ENCODE measurements at places on chromosomes 2 and 18.

DNA sequence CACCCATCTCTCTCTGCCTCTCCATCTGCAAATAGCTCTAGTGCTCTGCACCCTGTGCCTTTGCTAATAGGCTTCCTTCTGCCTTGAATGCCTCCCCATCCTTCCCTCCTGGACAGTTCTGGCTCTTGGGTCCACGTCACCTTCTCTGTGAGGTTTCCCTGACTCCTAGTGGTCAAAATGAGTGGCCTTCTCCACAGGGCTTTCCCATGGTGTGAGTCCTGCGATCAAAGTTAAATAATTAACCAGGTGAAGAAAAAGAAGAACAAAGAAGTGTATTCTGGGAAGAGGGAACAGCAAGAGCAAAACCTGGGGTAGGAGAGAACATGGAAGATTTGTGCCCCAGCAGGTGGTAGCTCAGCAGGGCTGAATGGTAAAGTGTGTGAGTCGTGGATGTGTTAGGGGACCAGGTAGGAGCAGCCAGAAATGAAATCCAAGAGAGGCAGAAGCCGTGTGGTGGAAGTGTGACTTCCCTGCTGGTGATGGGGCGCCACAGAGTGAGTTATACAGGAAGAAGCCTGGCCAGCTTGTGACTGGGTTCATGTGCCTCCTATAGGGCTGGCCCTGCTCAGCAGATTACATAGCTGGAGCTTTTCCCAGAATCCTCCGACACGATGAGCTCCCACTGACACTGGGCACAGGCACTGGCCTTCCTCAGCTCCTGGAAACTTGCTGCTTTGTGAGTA is 93.8 kb upstream of the LDAH start:
- peak; percentile 67 for DNase-seq

GRCh38 chr2:27765621-27766286 is 5.8 kb upstream of the MRPL33 start:
- no peak for DNase-seq

- no peak for DNase-seq
Measured at GRCh38 chr2:5914811-5915611, 222.8 kb downstream of the SOX11 start.

DNA sequence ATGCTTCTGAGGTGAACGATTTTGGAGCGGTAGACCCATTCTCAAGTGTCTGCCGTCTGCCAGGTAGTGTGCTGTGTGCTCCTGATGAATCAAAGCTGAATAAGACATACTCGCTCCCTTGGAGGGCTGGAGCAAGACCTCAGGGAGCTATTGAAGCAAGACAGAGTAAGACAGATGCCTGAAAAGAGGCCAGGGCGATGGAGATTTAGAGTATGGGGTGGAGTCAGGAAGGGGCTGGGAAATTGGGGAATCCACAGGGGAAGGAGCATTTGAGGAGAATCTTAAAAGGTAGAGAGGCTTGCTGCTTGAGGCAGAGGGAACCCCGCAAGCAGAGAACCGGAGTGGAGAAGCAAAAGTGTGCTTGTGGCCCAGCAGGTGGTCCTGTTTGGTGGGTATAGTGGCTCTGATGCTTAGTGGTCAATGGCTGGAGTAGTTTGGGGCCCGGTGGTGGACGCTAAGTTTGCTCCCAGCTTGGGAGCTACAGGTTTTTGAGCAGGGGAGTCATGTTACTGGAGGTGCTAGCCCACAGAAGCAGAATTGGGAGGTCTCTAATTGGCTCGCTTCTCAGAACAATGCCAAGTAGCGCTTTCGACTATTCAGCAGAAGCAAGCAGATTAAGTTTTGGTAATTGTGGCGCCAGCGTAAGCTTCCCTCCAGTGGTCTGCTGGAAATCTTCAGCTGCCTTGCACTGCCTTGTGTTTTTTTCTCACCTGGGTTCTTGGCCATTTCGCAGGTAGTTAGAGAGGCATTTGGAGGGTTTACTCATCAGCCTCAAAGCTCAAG is 2.0 kb downstream of the CNNM4 start:
- DNase-seq: no peak

DNA sequence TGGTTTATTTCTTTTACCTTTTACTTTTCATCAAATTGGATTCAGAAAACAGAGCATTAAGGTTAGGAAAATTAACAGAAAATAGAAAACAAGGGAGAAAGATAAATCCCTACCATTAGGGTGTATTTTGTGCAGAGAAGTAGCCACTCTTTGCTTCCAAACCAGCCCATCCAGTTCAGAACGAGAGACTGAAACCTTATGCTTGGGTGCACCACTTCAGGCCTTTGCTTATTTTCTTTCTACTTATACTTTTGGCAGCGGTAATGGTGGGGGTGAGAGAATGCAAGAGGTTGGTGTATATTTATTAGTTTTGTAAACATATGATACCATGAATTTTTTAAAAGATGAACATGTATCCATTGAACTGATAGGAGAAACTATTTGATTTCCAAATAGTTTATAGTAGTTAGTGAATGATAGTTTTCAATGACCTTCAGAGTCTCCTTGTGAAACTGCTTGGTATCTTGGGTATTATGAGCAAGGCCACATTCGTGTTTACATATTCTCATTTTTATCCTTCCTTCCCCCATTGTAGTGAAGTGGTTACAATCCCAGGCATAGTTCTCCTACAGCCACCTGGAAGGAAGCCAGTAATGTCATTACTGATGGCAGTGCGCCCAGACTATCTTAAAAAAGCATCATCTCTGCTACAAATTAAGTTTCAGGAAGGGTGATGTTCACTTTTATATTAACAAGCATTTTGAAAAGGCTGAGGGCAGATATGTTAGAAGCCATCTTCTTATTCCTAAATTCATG is 60.8 kb downstream of the MFSD6 start:
- DNase-seq: peak; percentile 96

GRCh38 chr2:171741189-171741588 is 53.9 kb downstream of the DYNC1I2 start:
- no peak for DNase-seq

DNA sequence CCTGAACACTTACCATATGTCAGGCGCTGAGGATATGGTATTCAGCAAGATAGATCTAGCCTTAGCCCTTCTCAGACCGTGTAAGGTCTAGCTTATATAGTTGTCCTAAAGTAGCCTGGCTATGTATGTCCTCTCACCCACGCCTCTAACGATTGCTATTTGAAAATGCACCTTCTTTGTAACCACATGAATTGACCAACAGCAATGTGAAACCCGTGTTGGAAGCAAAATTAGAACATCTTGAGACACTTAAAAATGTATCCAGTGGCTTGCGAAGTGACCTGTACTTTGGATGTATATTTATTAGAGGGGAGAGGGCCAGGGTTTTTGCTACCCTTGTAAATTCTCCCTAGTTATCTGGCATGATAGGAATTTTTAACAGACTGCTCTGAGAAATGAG is 860.0 kb upstream of the ZEB2 start:
- no peak for DNase-seq

DNA sequence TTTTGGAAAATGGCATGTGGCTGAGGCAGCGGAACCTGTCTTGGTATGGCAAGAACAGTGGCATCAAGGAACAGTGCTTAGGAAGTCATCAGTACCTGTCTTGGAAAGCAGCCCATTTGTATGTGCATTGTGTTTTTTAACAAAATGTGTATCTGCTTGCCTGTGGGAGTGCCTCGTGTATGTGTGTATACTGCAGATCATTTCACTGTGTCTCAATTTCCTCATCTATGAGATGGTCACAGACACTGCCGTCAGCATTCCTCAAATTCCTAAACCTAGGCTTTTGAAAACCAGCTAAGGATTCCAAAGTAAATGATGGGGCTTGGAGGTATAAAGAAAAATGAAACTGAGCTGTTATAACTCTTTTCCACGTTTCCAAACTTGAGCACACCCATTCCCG is 441.3 kb downstream of the RND3 start:
- no peak for DNase-seq

- no peak for DNase-seq
Measured at GRCh38 chr18:22674272-22674671, 256.6 kb upstream of the CTAGE1 start.

GRCh38 chr2:130390460-130391057 is 34.7 kb downstream of the PTPN18 start:
- no peak for DNase-seq

- no peak for DNase-seq
Measured at GRCh38 chr2:240060977-240061591, 7.8 kb upstream of the OR6B3 start.

GRCh38 chr18:35117372-35117771 is 76.2 kb downstream of the MAPRE2 start:
- DNase-seq: no peak

DNA sequence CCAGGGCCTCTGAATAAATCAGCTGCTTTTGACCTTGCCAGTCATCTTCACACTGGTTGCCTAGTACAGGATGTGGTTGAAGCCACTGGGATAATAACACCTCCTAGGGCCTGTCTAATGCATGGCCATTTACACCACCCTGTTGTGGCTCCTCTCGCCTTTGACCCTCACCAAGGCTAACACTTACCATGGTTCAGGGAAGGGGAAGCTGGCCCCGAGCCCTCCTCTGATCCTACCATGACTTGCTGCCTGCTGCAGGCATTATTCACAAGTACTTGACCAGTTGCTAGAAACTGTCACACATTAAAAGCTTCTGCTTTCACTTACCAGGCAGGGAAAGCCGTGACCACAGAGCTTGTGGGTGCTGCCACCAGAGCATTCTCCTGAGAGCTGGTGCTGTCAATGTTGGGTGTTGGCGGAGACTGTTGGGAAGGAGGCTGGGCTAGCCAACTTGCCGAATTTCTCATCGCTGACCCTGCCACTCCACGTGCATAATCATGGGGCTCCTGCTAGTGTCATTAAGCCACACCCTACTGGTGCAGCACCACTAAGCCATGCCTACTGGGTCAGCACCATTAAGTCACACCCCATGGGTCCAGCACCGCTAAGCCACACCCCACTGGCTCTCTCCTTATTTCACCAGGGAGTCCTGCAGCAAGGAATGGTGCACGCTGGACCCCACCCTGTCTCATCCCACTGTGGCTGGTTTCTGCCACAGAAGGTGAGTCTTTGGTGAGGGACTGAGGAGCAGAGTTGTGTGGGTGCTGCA is 47.0 kb upstream of the TTC39C start:
- no peak for DNase-seq

- no peak for DNase-seq
Measured at GRCh38 chr2:231390667-231391066, 4.8 kb upstream of the B3GNT7 start.

- no peak for DNase-seq
Measured at GRCh38 chr2:186636800-186637496, 47.1 kb downstream of the ITGAV start.

DNA sequence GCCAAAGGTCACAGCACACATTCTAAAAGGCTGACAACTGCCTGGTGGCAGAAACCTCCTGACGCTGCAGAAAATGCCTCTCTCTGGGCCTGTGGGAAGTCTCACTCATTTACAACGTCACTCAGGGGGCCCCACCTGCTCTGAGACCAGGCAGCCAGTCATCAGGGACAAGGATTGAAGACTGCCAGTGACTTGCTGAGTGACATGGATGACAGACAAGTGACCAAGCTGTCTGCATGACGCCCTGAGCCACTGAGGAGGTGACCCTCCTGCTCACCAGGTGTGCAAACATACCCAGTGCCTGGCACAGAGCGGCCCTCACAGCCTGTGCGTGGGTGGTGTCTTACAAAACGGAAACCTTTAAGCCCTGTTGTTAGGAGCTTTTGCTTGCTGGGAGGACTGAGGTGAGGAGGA is 392.4 kb downstream of the TNS1 start:
- no peak for DNase-seq

GRCh38 chr2:101295895-101296294 is 12.6 kb downstream of the RNF149 start:
- DNase-seq: no peak

Measured in NCI-H446 (cell line).